8988T (cell line): ENCODE measurements at places on chromosomes 2 and 18.

DNA sequence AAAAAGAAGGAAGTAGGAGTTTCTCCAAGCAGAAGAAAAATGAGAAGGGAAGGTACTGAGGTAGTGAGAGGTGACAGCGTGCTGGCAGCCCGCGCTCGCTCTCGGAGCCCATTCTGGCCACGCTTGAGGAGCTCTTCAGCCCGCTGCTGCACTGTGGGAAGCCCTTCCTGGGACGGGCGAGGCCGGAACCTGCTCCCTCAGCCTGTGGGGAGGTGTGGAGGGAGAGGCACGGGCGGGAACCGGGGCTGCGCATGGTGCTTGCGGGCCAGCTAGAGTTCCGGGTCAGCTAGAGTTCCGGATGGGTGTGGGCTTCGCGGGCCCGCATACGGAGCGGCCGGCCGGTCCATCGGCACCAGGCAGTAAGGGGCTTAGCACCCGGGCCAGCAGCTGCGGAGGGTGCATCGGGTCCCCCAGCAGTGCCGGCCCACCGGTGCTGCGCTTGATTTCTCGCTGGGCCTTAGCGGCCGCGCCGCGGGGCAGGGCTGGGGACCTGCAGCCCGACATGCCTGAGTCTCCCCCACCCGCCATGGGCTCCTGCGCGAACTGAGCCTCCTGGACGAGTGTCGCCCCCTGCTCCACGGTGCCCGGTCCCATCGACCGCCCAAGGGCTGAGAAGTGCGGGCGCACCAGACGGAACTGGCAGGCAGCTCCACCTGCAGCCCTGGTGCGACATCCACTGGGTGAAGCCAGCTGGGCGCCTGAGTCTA, 11.1 kb upstream of the CYS1 start:
- DNase-seq, result no peak

DNA sequence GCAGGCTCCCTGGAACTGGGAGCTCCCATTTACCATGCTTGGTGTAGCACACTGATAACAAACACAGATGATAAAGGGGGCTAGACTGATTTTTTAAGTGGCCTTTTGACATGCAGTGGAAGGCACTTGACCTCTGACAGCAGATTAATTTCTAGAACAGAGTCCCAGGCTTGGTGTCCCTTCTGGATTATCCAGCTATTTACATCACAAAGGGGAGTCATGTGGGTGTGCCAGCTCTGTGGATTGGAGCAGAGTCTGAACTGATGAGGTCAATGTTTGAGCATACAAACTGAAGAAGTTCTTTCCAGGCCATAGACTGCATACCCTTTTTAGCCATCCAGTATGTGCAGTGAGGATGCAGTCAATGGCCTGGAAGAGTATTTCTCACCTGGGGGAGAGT, 31.5 kb upstream of the SIX2 start:
- DNase-seq, result no peak

DNA sequence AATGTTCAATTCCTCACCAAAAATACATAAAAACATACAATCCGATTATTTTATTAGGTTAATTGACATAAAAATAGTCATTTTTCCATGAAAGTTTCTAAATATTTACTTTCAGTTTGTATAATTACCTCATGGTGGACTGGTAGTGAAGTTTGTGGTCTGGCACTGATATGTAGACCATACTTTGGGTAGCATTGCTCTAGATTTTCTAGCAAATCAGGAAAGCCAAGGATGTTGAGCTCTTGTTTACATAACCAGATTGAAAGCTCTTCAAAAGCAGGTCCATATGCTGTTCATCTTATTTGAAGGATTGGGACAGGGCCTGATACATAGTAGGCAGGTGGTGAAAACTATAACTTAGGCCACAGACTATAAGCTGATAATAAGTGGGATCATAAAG, 61.8 kb downstream of the COMMD1 start:
- DNase-seq, result no peak

DNA sequence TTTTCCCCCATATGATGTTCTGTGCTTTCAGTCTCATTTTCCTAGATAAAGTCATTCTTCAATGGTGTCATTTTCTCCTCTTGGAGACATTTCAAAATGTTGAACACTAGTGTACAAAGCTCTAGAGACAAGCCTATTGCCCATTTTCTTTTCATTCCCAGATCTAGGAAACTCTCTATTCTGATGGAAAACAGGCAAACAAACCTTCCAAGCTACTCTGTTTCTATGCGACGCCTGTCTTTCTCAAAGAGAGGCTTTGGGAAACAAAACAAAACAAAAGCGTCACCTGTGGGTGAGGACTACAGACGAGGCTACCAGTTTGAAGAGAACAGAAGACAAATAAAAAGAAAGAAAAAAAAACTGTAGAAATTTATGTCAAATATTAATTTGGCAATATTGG, 311.0 kb downstream of the CBLN2 start:
- DNase-seq, result no peak

DNA sequence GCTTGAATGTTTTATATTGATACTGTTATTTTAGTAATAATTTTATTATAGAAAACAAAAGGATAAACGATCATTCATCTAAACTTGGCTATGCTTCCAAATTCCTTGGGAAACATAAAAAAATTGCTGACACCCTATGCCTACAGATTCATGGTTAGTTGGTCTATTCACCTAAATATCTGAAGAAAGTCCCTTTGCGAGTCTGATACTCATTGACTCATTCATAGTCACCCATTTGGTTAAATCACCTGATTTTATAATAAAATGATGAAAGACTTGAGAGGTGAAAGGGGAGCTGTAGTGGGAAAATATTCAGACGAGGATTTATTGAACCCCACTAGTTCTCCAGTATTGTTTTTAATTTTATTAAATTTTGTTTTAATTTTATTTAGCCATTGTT, 112.0 kb downstream of the PTPN4 start:
- no peak for DNase-seq

DNA sequence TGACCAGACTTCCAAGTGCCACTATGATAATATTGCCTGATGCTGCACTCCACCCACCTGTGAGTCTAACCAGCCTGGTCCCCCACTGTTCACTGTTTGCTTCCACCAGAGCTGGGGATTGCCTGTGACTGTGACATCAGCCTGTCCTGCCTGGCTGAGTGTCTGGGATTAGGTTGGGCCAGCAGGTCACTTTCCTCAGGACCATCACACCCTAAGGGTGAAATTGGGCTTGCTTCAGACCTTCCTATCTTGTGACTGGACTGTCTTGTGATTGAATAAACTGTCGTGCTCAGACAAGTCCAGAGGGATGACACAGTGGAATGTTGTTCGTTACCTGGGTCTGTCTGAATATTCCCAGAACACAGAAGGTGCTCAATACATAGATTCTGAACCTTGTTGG, 87.4 kb upstream of the HK2 start:
- DNase-seq, result no peak

- no peak for DNase-seq
Measured at GRCh38 chr2:189521699-189522434, 58.7 kb downstream of the SLC40A1 start.

- DNase-seq, result no peak
Measured at GRCh38 chr2:172408143-172408766, 19.1 kb upstream of the ITGA6 start.

DNA sequence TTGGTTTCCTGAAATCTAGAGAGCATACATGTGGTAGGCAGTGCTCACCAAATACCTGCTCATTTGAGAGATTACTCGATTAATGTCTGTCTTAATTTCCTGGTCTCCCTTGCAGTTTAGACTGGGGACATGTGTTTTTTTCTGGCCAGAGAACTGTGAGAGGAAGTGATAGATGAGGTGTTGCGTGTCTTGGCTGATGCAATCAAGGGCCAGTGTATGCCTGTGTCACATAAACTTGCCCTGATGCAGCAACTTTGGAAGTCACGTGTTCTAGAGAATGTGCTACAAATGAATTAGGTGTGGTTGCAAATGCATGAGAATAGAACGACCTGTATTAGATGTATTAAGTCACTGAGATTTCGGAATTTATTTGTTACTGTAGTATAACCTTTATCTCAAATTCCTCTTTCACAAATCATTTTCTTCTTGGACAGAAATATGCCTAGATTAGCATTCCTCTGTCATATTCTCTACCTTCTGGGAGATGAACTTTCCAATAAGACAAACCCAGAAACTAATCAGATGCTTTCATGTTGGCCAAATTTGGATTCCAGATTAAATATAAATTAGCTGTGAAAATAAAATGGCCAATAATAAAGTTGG, 9.9 kb upstream of the IL1A start:
- DNase-seq, result no peak

DNA sequence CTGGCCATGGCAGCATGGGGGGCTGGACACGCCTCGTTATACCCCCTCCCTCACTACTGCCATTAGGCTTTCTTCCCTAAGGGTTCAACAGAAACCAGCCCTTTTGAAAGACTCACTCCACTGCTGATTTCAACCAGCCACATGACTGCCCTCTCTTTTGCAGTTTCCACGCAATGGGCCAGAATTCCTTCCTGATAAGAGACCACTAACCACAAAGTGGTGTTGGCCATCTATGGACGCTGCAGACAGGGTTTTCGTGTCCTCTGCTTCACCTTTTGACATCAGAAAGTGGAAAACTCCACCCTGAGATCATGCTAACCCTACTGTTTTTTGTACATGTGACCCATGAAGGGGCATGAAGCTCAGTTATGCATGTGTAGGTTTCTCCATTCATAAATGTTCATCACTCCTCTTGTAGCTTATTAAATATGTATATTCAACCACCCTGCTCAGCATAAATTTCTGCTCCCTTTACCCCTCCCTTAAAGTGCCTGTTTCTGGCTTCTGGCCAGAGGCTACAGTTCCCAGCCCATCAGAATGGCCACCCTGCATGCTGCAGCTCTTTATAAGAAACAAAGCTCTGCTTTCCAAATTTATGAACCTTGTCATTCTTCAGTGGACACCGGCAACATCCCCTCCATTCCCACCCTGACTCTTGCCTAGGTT, 106.6 kb upstream of the MSH6 start:
- DNase-seq, result no peak

GRCh38 chr2:46487667-46488335, 8.4 kb downstream of the TMEM247 start:
- no peak for DNase-seq
